Diencephalon (tissue), 1 donor: ENCODE measurements at places on chromosomes 3 and 15. TPM values are rescaled to one million over a fixed set of nuclear protein-coding genes. Genes with fewer than 3 reads are reported as not detected.

The ROPN1B gene
- total RNA-seq: 3.2 TPM

The MUSTN1 gene
- not detected for total RNA-seq

The CAPN7 gene
- 51.0 TPM for total RNA-seq

The NT5DC2 gene
- 55.4 TPM for total RNA-seq

The FETUB gene
- total RNA-seq: not detected

The ZBBX gene
- total RNA-seq: 18.9 TPM

The GPR62 gene
- total RNA-seq: 0.46 TPM

The KLHL40 gene
- total RNA-seq: 0.23 TPM

The TMEM40 gene
- total RNA-seq: not detected

The CAND2 gene
- 16.8 TPM for total RNA-seq

The CHL1 gene
- total RNA-seq: 745 TPM

The ARPP19 gene
- total RNA-seq: 247 TPM

The ZDHHC19 gene
- not detected for total RNA-seq

The CLDN11 gene
- 18.2 TPM for total RNA-seq

The TPM1 gene
- total RNA-seq: 122 TPM

The PATL2 gene
- total RNA-seq: not detected

The TM4SF18 gene
- total RNA-seq: 4.8 TPM

The GOLGA8J gene
- 0.23 TPM for total RNA-seq

The PDZRN3 gene
- total RNA-seq: 35.5 TPM

The GP5 gene
- total RNA-seq: under 0.01 TPM

The HCN4 gene
- total RNA-seq: 5.1 TPM

The CDHR4 gene
- 0.23 TPM for total RNA-seq

The UROC1 gene
- total RNA-seq: not detected

The WNT7A gene
- 12.9 TPM for total RNA-seq

The RTP3 gene
- total RNA-seq: not detected

The TNNC1 gene
- not detected for total RNA-seq

The SOX2 gene
- total RNA-seq: 188 TPM

The POLQ gene
- 2.5 TPM for total RNA-seq

The NANOGP8 gene
- total RNA-seq: 0.69 TPM

The FANCD2OS gene
- not detected for total RNA-seq

The CCRL2 gene
- total RNA-seq: 1.4 TPM

The CCR2 gene
- total RNA-seq: 0.23 TPM

The HRH1 gene
- 7.8 TPM for total RNA-seq

The PFKFB4 gene
- 20.8 TPM for total RNA-seq

The VIPR1 gene
- total RNA-seq: 0.46 TPM

The GABRB3 gene
- total RNA-seq: 141 TPM

The SAXO2 gene
- total RNA-seq: 14.8 TPM

The GUCA1C gene
- not detected for total RNA-seq

The SCN5A gene
- total RNA-seq: 2.8 TPM

The GOLGA6L10 gene
- total RNA-seq: 2.5 TPM

The SPESP1 gene
- 4.8 TPM for total RNA-seq

The CEMIP gene
- 3.9 TPM for total RNA-seq

The ZNF660 gene
- total RNA-seq: 11.5 TPM

The CPB1 gene
- total RNA-seq: not detected

The NECTIN3 gene
- total RNA-seq: 78.0 TPM
